NCI-H524 treated with DMSO at 0.1 percent for 48 hours (cell line): ENCODE measurements at places on chromosomes 1 and 21.

GRCh38 chr1:29123053-29123886, 433 bp downstream of the TMEM200B start:
- no peak for DNase-seq

GRCh38 chr1:175413367-175413766, 220.8 kb upstream of the KIAA0040 start:
- no peak for DNase-seq

- DNase-seq: no peak
Measured at GRCh38 chr1:24317081-24317480, 2.1 kb upstream of the GRHL3 start.

DNA sequence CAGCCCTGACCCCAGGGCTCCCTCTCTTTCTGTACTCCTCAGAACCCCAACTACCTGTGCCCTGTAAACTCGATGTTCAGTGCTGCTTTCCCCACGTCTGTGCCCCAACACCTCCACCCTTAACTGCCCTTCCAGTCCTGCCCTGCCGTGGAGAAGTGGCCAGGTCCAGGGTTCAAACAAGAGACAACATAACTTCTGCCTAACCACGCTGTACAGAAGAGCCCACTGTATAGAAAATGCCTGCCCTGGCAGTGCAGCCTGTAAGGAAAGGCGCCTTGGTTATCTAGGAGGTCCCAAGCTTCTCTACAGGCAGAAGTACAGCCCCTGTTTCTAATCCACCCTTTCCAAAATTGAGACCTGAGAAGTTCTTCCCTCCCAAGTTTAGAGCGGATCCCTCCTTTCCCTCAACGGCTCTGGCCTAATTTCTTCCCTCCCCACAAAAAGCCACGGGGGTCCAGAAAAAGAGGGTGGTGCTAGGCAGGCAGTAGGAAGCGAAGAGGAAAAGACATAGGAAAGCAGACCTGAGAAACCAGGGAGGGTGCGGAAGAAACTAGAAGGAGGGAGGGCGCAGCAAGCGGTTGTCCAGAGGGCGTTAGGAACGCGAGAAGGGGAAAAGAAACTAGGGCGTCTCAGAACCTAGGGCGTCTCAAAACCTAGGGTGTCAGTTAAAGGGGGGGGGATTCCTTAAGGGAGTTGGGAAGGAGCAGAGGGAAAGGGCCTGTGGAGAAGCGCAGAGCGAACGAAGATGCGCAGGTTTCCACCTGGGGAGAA, 3.2 kb downstream of the DMRTA2 start:
- no peak for DNase-seq

- no peak for DNase-seq
Measured at GRCh38 chr1:47507144-47507543, 69.3 kb downstream of the FOXD2 start.

DNA sequence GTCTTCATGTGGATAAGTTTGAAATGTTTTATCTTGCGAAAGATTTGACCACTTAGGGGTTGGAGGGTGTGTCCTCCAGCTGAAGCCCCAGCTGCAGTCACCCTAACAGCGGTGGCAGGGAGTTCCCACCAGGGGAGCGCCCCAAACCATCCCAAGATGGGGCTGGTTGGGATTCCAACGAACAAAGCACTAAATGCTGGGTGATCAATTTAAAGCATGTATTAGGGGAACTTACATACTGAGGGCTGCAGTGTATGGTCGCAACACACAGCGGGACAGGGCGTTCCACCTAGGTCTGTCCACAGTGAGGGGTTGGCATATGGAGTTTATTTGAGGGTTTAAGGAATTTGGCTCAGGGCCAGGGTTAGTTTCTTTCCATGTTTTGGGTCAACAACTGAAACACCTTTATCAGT, 26.3 kb downstream of the SLC37A1 start:
- DNase-seq: no peak

- no peak for DNase-seq
Measured at GRCh38 chr1:229127301-229127700, 143.6 kb upstream of the RAB4A start.

DNA sequence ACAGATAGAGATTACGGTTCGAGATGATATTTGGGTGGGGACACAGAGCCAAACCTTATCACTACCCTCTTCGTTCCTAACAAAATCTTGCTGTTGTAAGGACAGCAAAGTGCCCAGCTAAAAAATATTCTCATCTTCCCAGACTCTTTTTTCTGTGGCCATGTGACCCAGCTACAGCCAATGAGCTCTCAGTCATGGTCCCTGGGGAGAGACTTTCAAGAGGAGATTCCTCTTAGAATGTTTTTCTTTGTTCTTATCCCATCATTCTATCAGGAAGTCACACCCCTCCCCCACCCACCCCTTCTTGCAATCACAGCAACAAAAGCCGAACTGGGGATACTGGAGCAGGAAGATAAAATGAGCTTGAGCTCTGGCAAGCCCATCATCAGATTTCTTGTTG, 247.1 kb downstream of the CHRM3 start:
- no peak for DNase-seq

DNA sequence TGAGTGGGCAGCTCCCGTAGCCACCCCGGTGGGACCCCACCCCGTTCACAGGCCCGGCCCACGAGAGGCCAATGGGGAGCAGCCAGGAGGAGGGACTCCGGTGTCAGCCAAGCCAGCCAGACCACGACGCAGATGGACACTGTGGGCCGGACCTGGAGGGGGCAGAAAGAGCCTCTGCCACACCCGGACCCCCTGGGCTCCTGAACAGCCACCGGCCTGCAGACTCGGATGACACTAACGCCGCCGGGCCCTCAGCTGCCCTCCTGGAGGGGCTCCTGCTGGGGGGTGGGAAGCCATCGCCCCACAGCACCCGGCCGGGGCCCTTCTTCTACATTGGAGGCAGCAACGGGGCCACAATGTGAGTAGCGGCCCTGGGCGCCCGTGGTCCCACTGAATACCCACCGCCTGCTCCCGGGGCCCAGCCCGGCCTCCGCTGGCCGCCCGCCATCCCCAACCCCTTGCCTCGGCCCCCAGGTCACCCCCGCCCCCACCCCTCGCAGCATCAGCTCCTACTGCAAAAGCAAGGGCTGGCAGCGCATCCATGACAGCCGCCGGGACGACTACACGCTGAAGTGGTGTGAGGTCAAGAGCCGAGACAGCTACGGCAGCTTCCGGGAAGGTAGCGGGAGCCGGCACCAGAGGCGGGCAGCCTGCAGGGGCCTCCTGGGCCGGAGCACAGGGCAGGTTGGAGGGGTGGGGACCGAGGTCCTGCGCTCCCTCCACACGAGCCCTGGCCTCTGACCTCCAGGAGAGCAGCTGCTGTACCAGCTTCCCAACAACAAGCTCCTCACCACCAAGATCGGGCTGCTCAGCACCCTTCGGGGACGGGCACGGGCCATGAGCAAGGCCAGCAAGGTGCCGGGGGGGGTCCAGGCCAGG, 6.5 kb downstream of the TTLL10 start:
- DNase-seq: no peak

GRCh38 chr1:183466781-183467180, 5.5 kb upstream of the SMG7 start:
- no peak for DNase-seq

DNA sequence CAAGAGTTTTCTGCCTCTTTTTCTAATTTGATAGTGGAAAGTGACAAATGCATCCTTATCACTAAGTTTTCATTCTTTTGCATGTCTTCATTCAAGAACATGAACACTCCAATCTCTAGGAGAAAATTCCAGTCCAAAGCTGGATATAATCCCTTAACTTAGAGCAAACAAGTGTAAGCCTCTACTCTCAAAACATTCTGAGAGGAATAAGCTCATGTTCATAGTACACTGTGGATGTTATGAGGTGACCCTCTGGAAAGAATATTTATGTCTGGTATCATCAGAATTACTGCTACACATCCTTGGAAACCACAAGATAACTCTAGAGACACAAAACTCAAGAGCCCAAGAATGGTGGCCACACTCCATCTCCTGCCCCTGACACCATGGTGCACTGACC, 15.1 kb downstream of the SIPA1L2 start:
- DNase-seq: no peak

- no peak for DNase-seq
Measured at GRCh38 chr1:168732736-168733135, 3.7 kb upstream of the DPT start.

- DNase-seq: no peak
Measured at GRCh38 chr1:67610450-67610849, 74.6 kb upstream of the GADD45A start.

DNA sequence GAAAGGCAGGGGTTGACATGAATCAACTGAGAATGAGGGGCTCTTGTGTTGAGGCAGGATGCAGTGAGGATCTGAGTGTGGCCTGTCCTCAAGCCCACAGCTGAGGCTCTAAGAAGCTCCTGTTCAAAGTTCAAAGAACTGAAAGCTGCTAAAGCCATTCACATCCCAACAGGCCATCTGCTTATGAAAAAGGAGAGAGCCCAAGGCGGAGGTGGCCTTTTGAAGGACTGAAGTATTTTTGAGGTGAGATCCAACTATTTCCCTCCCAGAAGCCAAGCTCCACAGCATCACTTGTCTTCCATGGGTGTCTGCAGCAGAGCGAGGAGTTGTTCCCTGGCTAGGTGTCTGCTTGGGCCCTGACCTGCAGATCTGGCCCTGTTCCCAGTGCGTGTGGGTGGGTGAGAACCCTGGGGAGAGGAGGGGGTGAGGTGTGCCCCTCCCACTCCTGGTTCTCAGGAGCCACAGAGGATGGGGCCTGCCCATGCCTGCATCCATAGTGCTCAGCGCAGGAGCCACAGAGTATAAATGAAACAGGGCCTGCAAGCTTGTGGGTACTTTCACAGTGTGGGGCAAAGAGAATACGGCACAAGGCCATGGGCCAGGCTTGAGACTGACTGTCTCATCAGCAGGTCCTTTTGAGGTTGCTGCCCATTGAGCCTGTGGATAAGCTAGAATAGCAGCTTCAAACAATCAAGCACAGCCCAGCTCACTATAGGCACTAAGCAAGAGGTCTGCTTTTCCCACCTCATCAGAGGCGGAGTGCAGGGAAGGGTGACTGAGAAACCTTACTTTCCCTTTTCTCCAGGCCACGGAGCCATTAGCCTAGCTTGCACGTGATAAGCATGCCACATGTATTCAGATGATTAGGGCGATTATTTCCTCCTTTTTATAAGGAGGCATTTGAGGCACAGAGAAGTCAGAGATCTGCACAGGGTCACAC, 15.7 kb downstream of the REG4 start:
- no peak for DNase-seq

GRCh38 chr1:169568497-169568896, 17.8 kb downstream of the F5 start:
- no peak for DNase-seq

GRCh38 chr1:240619906-240620621, 8.1 kb upstream of the GREM2 start:
- DNase-seq: peak; percentile 88

- DNase-seq: no peak
Measured at GRCh38 chr1:225710804-225711203, 57.9 kb upstream of the ENAH start.

- no peak for DNase-seq
Measured at GRCh38 chr1:231493421-231494185, 34.9 kb upstream of the TSNAX start.

DNA sequence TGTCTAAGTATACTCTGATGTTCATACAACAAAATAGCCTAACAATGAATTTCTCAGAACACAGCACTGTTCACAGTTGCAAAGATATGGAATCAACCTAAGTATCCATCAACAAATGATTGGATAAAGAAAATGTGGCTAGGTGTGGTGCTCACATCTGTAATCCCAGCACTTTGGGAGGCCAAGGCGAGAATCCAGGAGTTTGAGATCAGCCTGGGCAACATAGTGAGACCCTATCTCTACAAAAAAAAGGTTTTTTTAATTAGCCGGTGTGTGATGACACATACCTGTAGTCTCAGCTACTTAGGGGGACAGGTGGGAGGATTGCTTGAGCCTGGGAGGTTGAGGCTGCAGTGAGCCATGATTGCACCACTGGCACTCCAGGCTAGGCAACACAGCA, 10.7 kb downstream of the IFNAR2 start:
- DNase-seq: no peak

- DNase-seq: no peak
Measured at GRCh38 chr1:9946315-9946714, 3.0 kb downstream of the NMNAT1 start.

DNA sequence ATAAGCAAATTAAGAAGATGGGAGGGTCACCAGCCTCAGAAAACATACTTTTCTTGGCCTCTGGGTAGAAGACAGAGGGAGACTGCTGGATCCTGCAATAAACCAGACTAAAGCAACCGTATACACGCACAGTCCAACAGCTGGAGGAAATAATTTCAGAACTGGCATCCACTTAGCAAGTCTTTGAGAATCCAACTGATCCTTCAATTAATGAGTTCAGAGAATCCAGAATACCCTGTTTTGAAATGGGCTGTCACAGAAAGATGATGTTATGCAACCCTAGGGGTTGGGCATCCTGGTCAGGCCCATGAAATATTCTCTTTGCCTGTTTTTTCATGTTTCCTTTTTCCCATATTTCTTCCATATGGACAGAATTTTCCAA, 134.0 kb upstream of the MAGI3 start:
- DNase-seq: no peak

GRCh38 chr1:94180650-94181049, 56.7 kb downstream of the ARHGAP29 start:
- no peak for DNase-seq

DNA sequence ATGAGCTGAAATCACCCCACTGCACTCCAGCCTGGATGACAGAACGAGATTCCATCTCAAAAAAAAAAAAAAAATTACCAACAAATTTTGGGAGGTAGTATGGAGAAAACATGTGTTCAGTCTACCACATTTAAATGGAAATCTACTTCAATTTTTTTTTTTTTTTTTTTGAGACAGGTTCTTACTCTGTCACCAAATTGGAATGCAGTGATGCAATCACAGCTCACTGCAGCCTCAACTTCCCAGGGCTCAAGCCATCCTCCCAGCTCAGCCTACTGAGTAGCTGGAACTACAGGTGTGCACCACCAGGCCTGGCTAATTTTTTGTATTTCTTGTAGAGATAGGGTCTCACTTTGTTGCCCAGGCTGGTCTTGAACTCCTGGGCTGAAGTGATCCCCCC, 82.1 kb downstream of the GFI1 start:
- DNase-seq: no peak

DNA sequence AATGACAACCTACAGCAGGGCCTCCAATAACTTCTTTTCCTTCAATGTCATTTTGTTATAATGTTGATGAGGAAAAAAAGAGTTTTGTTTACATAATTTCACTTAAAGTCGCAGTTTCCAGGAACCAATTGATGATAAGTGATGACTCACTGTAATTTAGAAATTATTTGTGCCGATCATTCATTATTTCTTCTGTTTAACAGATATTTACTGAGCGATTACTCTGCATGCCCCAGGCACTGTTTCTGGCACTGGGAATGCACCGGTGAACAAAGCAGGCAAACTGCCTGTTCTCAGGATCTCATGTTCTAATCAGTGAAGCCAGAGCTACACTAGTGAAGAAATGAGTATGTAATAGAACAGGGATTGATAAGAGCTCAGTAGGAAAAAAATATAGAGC, 403.4 kb downstream of the NTNG1 start:
- DNase-seq: no peak

DNA sequence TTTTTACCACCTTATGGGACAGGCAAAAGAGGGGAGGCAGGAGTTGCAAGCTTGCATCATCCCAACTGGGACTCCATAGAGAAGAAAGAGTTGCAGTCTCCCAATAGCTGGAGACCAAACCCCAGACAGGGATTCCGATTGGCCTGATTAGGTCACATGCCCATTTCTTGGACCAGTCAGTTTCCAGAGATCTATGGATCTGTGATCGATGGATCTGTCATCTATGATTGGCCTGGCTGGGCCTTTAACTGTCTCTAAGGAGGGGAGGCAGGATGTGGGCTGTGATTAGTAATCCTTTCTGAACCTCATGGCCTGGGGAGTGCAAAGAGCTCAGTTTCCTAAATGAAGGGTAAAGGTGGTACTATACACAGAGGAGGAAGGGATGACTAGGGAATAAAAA, 252.1 kb downstream of the MATN1 start:
- no peak for DNase-seq
